Activated CD4-positive, alpha-beta T cell treated with anti-CD3 and anti-CD28 coated beads, Interleukin-2, amount 10 ng/mL, durations not matched to agents 7 days and 5 days (primary cell): ENCODE measurements at places on chromosomes 6 and 20. TPM values are rescaled to one million over a fixed set of nuclear protein-coding genes. Genes with fewer than 3 reads are reported as not detected.

DNA sequence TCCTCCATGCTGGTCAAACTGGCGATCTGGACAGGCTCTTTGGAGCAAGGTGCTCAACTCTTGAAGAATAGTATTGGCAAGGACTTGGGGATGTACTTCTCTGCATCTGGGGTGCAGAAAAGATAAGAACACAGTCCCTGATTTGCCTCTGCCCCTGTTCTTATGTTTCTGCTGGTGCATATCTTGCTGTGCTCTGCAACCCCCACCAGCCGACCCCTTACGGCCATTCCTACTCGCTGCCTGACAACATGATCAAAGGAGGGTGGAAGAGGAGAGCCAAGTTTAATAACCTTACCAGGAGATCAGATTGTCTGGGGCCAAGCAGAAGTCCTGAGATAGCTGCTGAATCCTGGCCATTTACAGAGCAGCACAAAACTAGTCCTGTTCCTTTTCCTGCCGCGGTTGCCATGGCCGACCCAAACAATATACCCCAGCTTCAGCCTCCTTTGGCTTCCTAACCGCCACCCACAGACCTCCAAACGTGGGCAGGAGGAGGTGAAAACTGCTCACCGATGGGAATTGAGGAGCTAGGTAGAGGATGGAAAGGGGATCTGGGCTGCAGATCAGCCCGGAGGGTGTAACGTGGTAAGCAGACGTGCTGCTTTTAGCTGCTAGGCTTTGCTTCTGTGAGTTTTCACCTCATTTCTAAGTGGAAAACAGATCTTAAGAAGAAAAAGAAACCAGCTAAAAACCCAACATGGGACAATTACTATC is 60.9 kb downstream of the ATXN1 start:
- peak; percentile 49 for DNase-seq

DNA sequence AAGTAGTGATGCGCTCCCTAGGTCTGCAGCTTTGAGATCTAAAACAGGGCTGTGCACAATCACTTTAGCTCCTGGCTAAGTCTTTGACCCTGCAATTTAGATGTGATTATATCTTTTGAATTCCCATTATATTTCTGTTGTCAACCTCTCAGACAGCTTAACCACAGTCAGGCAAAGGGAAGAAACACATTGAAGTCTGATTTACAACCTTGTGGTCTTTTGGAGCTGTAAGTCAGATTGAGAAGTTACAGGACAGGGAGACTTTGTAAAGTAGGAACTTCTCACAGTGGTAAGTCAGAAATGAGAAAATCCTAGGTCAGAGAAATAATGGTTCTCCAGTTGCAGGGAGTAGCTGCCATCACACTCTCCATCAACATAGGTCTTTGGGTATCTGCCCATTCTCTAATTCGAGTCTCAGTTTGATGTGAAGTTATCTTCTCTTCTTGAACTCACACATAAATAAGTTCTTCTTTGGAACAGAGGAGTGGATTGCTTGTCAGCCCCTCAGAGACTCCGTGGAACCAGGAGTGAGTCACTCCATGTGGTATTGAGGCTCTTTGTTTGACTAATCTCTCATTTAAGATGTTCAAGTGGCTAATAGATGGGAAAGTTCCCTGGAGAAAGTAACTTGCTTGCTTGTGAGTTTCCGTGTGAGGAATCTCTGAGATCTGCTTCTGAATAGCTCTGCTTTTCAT is 35.0 kb upstream of the SGK1 start:
- no peak for DNase-seq

GRCh38 chr20:23396950-23397627 is 24.2 kb downstream of the NAPB start:
- DNase-seq: no peak

DNA sequence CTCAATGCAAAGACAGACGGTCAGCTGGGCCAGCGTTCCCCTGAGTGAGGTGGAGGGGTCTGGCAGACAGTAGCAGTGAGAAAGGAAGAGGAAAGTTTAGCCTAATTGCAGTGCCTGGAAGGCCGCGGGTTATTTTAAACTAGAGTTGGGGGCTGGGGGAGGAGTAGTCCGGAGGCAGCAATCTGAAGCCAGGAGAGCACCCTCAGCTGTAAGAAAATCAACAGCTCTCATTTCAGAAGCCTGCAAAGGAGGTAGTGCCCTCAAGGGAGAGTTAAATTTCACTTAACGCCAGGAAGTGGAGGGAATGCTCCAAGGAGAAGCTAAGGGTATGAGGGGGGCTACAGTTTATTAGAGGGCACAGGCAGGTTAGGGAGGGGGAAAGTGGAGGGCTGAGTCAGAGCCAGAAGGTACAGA is 26.9 kb downstream of the RING1 start:
- no peak for DNase-seq

GRCh38 chr20:3560578-3560977 is 89.8 kb downstream of the ATRN start:
- DNase-seq: no peak

DNA sequence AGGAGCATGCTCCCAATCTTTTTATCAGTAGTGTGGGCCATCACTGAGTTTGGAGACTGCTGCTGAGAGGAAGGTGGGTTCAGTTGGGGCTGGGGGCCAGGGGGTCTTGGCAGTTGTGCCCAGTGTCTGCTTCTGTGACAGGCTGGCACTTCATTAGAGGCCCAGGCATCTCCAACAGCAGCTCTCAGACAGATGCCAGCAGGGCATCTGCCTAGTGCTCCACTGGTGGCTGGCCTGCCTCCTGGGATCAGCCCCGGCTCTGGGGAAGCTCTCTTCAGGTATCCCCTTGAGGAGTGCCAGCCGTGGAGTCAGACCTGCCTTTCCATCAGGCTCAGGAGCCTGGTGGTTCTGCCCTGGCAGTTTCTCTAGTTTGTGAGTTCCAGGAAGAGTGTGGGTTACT is 77.3 kb downstream of the DTD1 start:
- DNase-seq: no peak

GRCh38 chr6:146295695-146296094 is 247.9 kb upstream of the RAB32 start:
- DNase-seq: no peak

- DNase-seq: peak; percentile 48
These were observed 13.7 kb upstream of the FAM83C start for GRCh38 chr20:35305682-35306556.

GRCh38 chr6:42756722-42757121 is 10.8 kb upstream of the TBCC start:
- no peak for DNase-seq

DNA sequence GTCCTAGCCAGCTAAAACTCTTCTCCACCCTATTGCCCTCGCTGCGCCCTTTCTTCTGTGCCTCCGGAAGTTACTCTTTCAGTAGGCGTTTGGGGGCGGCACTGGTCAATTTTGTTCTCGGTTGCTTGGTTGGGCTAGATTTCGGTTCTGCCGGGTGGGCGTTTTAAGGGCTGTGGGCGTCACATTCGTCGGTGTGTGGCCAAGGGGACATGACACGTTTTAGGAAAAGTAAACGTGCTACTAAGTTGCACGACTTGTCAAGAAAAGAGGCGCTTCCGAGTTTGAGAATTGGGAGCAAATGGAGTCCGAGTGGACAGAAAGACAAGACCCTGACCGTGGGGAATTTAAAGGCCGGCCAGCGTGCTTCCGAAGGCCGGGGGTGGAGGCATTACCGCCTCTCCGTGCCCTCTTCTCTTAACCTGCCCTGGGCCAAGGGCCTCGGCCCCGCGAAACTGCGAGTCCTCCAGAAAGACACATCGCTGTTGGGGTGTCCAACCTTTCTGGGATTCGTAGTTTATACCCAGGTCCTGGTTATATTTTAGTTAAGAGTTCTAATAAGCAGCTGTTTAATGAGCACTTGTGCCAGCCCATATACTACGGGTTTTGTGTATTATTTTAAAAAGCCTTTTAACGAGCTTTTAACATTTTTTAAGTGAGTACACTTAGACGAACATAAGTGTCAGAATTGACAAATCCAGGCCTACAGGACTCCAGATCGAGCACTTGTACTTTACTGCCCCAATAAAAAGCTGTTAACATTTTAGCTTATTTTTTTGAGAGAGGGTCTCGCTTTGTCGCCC is 664 bp upstream of the BAG6 start:
- DNase-seq: peak; percentile 91

DNA sequence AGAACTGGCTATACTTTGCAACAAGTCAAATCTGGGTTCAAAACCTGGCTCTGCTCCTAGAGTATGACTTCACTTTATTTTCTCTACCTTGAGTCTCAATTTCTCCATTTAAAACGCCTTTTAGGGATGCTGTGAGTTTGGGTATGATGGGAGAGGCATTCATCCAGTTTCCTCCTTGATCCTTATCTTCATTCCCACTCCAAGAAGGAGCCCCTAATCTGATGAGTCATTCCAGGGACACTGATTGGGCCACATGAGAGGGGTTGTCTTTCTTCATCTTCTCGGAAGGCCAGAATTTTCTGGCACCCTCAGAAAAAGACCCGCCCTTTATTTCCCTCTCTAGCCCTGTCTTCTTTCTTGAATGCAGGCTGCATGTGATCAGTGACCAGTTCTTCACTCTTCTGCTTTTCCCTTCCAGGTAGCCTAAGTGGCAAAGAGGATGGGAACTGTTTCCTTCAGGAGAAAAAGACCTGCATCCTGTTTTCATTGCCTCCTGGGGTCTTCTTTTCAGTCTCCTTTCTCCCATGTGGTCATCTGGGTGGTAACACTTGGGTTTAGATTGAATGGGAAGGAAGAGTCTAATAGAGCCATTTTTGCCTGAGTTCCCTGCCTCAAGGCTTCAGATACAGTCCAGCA is 32.1 kb upstream of the PNRC1 start:
- DNase-seq: no peak

Gene RAET1E
- not detected for total RNA-seq

Gene APCDD1L
- not detected for total RNA-seq

Gene FERMT1
- total RNA-seq: not detected

Gene COL20A1
- total RNA-seq: not detected

Gene FAM83D
- 22.5 TPM for total RNA-seq

Gene HFE
- 3.5 TPM for total RNA-seq

Gene ZC3H12D
- total RNA-seq: 16.5 TPM

Gene ECT2L
- not detected for total RNA-seq

Gene PDYN
- not detected for total RNA-seq
